ENCODE measurements at places on chromosomes 7 and 10.

DNA sequence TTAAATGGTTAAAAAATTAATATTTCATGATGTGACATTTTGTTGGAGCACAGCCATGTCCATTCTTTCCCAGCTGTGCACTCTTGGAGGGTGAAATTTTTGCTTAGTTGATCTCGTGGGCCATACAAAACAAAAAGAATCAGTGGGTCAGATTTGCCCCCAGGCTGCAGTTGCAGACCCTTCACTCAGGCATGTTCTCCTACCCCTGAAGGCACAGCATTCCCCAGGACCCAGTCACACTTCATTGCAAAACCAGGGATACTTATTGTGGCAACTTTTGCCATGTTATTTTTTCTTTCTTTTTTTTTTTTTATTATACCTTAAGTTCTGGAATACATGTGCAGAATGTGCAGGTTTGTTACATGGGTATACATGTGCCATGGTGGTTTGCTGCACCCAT, 6.0 kb downstream of the TAS2R40 start:
- DNase-seq = no peak

- DNase-seq = no peak
Observed at GRCh38 chr10:102616066-102616770, 28.1 kb upstream of the TRIM8 start.

- DNase-seq = no peak
Observed at GRCh38 chr10:88428442-88428841, 154.7 kb downstream of the RNLS start.

DNA sequence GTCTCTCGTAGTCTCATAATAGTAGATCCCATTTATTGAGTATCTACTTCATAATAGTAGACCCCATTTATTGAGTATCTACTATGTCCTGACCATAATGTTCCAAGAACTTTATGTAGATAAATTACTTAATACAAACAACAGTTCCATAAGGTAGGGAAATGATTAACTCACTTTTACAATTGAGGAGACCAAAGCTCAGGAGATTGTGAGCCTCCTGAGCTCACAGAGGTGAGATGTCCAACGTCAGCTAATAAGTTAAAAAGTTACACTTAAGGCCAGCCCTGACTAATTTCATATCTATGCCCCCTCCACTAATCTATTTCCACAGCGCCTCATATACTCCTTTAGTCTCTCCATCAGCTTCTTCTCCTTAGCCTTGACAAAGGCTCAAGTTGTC, 17.5 kb upstream of the GGCT start:
- DNase-seq = no peak

- DNase-seq = peak; percentile 62
Observed at GRCh38 chr10:97676770-97677581, 10.1 kb downstream of the AVPI1 start.
